ENCODE measurements at places on chromosomes 5 and 9.

- DNase-seq = no peak
Measured at GRCh38 chr5:65078331-65078730, 309.6 kb downstream of the CWC27 start.

- DNase-seq = no peak
Measured at GRCh38 chr5:162487528-162488525, 420.3 kb downstream of the GABRG2 start.

DNA sequence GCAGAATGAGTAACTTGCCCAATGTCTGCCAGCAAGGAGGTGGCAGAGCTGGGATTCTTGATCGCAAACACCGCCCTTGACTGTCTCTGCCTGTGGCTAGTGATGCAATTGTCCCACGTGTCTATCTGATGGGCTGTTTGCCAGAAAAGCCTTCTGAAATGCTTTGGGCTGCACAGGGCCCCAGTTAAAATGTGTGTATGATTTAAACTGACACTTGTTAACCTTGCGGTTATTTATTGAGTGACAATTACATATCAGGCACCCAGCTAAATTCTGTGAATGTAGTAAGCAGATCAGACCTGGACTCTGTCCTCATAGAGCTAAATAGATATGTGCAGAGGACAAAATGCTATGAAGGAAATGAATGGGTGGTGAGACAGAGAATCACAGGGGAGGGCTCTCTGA is 11.6 kb upstream of the IL12B start:
- peak; percentile 11 for DNase-seq

DNA sequence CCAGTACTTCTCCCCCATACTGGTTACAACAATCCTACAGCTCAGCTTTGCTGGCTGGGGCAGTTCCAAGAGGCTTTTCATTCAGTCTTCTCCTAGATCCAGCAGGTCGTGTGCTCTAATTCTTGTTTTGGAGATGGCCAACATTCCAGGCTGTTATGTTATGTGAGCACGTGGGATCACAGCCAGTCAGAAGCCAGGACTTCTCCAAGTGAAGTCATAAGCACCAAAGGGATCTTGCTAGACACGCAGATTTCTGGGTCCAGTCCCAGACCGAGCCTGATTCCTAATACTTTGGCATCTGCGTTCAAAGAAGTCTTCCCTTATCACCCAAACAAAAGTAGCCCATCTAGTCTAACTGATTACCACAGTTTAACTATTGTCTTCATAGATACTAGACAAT is 1.4 kb upstream of the LARP1 start:
- DNase-seq = no peak

GRCh38 chr5:58459146-58460001 is 512 bp downstream of the PLK2 start:
- DNase-seq = no peak

GRCh38 chr9:129262261-129262660 is 84.2 kb upstream of the IER5L start:
- no peak for DNase-seq

- no peak for DNase-seq
Measured at GRCh38 chr5:137134920-137135532, 364.1 kb downstream of the SPOCK1 start.

DNA sequence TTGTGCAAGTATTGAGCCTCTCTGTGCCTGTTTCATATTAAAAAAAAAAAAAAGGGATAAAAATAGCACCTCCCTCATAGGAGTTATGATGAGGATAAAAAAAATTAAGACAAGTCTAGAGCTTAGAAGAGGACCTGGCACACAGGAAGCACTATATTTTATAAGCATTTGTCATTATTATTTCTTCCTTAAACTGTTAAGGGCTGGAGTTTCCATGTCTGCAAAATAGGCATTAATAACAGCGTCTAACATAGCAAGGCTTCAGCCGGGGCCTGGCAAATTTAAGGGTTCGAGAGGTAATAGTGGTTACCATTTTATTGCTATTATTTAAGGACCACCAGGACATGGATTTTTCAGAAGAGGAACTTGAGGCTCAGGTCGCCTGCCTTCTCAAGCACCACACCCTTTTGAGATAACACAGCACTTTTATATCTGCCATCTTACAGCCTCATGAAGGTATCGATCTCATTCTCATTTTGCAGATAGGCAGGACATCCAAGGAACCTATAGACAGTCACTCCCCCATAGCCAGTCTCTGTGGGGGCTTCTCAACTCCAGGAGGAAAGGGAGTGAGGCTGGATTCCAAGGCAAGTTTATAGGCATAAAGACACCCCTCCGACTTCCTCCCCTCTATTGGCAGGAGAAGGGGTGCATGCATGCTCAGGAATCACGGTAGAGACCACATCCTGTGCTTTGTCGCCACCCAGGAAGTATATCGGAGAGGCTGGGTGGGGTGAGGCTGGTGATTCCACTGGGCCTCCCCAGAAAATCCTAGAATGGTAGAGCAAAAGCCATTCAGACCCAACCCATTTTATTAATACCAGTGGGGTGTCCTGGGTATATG is 2.4 kb downstream of the ANXA6 start:
- peak; percentile 38 for DNase-seq

- DNase-seq = no peak
Measured at GRCh38 chr5:172058088-172058487, 51.6 kb upstream of the FBXW11 start.

DNA sequence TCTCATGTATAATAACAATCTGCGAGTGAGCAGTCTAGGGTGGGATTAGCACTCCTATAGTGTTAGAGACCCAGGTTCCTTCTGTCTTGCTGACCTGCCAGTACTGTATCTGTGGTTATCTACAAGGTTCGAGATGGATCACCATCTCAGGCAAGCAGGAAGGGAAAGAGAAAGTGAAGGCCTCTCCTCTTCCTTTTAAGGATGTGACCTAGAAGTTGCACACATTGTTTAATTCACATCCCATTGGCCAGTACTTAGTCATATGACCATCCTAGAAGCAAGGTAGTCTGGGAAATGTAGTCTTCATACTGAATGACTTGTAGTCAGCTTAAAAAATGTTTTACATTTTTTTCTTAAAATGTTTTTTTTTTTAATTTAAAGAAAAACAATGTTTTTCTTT is 168.6 kb downstream of the CARTPT start:
- DNase-seq = no peak

GRCh38 chr5:172690258-172691075 is 49.4 kb downstream of the NEURL1B start:
- DNase-seq = no peak

GRCh38 chr5:16378762-16379161 is 86.8 kb downstream of the ZNF622 start:
- DNase-seq = no peak

GRCh38 chr5:170372971-170373370 is 16.2 kb downstream of the KCNMB1 start:
- no peak for DNase-seq

DNA sequence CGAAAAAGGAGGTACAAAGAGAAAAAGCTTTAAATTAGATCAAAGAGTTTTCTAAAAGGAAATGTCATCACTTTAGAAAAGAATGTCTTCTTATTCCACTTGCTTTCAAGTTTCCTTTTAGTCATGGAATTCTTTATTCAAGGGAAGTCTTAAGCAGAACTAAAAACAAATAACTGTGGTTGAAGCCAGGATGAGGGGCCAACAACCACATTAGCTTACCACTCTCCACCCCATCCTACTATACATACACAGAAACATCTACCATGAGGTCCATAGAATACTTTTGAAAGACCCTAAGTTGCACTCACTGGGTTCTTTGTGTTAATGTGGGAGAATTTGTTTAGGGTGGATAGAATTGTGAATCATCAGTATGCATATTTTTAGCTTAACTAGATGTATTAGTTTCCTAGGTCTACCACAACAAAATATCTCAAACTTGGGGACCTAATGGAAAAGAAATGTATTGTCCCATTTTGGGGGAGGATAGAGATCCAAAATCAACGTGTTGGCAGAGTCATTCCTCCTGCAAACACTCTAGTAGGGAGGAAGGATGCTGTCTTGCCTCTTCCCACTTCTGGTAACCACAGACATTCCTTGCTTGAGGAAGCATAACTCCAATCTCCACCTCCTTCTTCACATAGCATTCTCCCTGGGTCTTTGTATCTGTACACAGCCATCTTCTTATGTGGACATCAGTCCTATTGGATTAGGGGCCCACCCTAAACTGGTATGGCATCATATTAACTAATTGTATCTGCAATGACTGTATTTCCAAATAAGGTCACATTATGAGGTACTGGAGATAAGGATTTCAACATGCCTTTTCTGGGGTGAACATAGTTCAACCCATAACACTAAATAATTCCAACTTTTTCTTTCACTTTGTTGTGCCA is 239.4 kb downstream of the LURAP1L start:
- DNase-seq = no peak

DNA sequence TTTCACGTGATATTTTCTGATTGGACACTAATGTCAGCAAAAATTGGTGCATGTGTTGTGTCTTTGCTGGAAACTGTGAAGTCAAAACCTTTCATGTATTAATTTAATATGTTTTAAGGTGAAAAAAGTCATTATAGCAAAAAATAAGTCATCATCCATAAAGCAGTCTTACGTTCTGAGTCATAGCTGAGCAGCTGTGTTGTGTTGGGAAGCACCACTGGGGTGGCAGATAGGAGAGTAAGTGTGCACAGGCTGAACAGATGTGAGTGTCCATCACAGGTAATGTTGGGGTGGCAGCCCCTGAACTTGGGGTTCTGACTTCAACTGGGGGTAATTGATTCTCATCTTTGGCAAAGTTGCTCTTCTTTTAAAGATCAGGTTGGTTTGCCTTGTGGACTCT is 156.8 kb downstream of the NXNL2 start:
- no peak for DNase-seq

DNA sequence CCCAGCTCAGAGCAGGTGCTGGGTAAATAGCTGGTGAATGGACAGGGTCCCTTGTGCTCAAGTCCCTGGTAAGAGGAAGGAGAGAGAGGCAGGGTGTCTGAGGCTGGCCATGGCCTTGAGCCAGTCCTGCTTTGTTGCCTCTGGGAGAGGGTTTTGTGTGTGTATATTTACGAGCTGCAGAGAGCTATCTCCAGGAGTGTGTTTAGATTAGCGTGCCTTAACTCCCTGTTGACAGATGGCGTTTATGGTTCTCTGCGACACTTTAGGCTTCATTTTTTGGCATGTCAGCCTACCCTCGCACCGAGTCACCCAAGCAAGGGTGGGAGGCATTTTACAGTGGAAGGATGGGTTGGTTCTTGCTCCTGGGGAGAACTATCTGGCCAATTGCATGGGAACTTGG is 22.2 kb downstream of the HMCN2 start:
- DNase-seq = no peak

DNA sequence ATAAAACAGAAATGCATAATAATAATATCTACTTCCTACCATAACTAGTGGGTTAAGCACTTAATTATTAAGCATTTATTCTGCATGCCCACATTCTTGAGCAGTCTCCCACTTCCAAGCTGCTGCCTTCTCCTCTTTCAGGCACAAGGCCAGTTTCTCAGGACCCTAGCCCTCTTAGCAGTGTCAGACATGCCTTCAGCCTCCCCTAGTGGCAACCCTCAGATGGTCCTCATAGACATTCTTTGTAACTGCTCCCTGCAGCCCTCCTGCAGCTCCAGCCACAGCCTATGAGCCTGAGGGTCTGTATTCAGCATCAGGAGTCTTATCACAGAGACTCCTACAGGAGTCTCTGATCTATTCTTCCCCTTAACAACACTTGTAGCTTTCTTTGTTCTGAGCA is 3.9 kb downstream of the IL9 start:
- no peak for DNase-seq

DNA sequence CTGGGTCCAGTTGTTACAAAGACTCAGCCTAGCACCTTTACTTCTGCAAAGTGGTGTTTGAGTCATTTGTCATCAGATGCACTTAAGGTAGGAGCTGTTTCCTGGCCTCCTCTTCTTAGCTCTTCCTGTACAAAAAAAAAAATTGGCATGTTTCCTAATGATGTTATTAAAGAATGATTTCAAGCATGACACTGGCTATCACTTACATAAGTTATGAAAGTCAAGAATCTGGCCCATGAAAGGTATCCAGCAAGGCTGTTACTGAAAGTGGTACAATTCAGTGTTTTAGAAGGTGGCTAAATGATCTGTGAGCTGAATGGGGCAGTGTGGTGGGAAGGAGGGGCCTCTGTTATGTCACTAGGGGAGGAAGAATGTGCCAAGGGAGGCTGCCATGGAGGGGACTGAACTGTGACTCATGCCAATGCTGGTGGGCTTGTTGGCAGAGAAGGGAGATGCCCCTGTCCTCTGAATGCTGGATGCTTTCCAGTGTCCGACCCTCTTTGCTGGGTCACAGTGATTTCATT is 175.1 kb upstream of the MAP1B start:
- DNase-seq = no peak

DNA sequence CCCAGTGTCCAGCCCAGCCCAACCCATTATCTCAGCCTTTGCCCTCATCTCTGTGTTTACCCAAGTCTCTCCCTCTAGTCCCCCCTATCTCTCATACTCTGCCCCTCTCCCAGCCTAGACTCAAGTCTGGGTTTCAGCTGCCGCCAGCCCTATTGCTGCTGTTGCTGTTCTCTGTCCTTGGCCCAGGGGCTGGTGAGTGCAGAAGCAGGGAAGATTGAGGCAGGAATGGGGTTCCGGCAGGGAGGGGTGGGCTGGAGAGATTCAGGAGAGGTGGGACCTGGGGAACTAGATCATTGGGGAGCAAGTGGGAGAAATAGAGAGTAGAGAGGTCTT is 702 bp downstream of the TMEM8B start:
- DNase-seq = no peak

DNA sequence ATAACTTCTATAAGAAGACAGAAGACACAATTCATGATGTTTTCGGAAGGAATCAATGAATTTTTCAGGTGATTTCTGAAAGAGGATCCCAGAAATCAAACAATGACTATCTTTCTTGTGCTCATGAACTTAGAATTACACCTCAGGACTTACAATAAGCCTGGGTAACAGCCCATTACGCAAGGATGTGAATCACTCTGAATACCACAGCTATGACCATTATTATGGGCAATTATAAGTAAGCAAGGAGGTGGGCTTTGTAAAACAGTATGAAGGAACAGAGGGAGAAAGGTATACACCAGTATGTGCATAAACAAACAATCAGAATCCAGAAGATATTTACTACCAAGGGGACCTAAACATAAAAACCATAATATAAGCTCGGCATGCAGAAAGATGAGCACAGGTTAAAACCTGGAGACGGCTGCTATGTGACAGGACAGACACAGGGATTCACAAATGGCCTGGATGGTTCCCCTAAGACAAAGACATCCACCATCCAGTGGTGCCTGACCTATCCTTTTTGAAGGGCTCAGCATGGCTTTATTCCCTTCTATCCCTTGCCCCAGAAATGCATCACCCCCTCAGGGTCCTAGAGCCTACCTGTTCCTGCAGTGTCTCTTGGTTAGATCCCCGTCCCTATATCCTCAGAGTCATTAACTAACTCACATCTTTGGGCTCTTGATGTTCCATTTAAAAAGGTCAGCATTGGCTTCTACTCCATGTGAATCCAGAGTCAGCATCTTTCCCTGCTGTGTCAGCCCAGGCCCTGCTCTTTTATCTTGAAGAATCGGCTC is 21.8 kb upstream of the PPP2CA start:
- DNase-seq = no peak

DNA sequence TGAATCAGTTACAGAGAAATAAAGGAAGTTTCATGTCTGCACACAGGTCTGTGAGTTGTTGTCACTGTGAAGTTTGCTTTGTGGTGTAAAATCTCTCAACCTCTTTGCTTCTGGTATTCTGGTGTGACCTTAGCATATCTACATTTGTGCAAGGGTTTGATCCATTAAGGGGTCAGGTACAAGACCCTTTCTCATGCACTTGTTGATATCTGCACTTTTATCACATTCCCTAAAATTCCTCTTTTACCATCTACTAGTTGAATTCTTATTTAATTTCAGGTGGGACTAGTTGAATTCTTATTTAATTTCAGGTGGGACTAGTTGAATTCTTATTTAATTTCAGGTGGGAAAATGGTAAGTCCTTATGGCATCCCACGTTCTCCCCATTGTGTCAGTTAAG is 306.7 kb upstream of the ZNF608 start:
- DNase-seq = no peak
